ENCODE measurements at places on chromosomes 13 and 19.
A peak's percentile ranks its signal among the peaks of the same experiment; 100 is the strongest.

DNA sequence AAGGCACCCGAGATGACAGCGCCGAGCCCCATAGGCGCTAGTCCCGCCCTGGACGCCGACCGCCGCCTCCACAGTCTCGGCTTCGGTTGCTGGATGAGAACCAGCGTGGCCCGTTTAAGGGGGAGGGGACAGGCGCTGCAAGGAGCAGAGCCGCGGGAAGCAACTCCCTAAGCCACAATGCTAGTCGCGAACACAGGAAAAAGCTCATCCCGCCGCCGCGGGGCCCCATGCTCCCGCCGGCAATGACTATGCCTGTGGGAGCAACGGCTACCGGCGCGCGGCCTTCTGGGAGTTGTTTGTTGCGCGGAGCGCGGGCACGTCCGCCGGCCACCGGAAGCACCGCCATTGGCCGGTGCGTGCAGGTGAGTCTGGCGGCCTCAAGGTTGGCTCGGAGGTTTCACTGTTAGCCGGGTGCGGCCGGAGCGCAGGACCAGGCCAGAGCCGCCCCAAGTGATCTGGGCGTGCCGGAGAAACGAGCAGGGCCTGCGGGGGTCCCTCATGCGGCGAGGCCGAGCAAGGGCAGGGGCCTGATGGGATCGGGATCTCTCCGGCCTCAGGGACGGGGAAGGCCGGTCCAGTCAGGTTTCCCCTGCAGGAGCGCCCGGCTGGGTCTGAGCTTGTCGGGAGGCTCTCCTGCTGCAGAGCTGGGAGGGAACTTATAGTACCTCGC, at the start of gene ZNF544:
Gene ZNF544 (plus strand): TSS at position 330 of the 670 bp plus-strand sequence. CDS start 15,110 bp downstream, outside the sequence.
- DNase-seq, result peak; percentile 9

- DNase-seq, result no peak
Observed at GRCh38 chr13:37645181-37645740, 46.7 kb upstream of the POSTN start.

- no peak for DNase-seq
Observed at GRCh38 chr19:47096721-47097120, 16.9 kb downstream of the ZC3H4 start.

DNA sequence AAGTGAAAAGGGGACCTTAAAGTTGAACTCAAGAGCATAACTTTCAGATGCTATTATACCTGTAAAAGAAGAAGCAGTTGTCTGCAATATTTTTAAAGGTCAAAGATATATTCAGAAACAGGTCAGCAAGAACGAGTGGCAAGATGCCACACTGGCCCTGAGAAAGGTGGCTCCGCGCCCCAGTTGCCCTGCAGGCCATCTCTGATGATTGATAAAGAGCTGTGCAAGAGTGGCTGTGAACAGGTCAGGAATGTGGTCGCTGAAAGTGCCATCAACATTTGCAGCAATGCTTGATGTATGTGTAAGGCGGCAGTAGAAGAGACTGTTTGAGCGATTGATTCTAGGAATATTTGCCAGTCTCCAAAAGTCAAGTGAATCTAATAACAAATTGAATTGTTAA, 664.2 kb upstream of the SLC10A2 start:
- no peak for DNase-seq

GRCh38 chr19:8363803-8364771, at the start of gene ANGPTL4:
TSS of gene ANGPTL4 (plus strand) at chr19:8364155. CDS start at chr19:8364322, 167 bp downstream.
- DNase-seq, result no peak

GRCh38 chr19:30064771-30065494, 122.9 kb downstream of the URI1 start:
- DNase-seq, result no peak
